Glutamatergic neuron (in vitro differentiated cells): ENCODE measurements at places on chromosomes 3 and 15.

- no peak for DNase-seq
Measured at GRCh38 chr3:4906107-4906621, 73.1 kb upstream of the BHLHE40 start.

DNA sequence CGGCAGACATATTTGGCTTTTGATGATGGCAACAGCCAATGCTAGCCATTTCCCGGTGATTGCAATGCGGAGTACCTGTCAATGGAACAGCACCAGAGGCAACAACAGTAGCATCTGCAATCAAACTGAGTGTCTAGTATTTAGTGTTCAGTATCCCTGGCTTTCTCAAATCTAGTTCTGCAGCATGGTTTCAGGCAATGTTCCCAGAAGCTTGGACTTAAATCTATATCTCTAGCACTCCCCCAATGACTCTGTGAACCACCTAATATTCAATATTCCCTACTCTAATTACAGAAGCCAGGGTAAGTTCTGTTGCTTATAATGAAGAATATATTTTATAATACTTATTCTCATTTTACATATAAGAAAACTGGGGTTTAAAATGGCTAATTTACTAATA, 48.2 kb downstream of the TBL1XR1 start:
- no peak for DNase-seq

GRCh38 chr3:194824701-194825111, 139.0 kb downstream of the FAM43A start:
- DNase-seq: no peak

DNA sequence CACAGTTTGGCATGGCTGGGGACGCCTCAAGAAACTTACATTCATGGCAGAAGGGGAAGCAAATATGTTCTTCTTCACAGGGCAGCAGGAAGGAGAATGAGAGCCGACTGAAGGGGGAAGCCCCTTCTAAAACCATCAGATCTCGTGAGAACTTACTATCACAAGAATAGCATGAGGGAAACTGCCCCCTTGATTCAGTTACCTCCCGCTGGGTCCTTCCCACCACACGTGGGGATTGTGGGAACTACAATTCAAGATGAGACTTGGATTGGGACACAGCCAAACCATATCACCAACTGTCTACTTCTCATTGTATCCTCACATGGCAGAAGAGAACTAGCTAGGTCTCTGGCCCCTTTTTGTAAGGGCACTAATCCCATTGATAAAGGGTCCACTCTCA, 30.5 kb downstream of the CCDC32 start:
- no peak for DNase-seq

DNA sequence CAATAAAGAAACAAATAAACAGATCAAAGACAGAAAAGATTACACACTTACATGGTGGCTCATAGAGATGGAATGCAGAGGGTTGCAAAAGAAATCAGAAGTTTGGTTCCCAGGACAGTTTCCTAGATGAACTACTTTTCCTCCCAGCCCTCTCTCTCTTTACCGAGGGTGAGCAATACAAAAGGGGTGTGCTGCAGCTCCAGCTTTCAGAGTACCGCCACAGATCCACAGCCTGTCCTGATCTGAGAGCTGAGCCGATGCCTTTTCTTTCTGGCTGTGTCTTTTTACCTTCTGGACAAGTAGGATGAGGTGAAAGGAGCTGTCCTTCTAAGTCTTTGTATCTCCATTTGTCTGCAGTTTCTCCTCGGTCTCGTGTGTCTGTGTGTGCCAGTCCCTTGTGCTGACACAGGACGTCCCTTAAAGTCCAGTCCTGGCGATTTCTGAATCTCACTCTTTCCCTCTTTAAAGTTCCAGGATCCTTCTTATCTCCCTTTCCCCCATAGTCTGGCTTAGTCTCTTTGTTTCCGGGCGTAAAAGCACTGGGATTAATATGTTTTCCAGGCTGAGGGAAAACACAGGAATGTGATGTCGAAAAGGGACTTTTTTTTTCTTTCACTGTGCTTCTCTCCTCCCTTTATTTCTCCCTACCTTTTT, 540 bp downstream of the CCDC80 start:
- no peak for DNase-seq

GRCh38 chr3:44353355-44353924, 14.9 kb downstream of the TCAIM start:
- no peak for DNase-seq

GRCh38 chr3:134543113-134543512, 57.3 kb downstream of the CEP63 start:
- DNase-seq: no peak

DNA sequence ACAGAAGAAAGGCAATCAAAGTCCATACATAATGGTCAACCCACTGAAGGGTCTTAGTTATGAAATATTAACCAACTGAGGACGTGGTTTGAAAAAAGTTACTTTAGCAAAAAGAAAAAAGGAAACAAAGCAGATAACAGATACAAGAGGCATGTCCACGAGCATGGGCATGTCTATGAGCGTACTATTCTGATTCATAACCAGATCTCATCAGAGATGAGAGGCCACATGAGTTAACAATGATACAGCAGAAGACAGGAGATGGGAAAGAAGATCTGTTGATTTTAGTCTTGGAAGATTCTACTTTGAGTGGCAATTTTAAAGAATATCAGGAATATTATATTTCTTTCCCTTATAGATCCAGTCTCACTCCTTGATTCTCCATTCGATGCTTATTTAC, 262.9 kb upstream of the SLITRK3 start:
- DNase-seq: no peak
